Activated CD4-positive, alpha-beta memory T cell treated with anti-CD3 and anti-CD28 coated beads, Interleukin-2, amount 10 ng/mL, durations not matched to agents 7 days and 5 days (primary cell): ENCODE measurements at places on chromosomes 3 and 15. TPM values are rescaled to one million over a fixed set of nuclear protein-coding genes. Genes with fewer than 3 reads are reported as not detected.

MEX3B gene
- total RNA-seq = 0.93 TPM

DNA sequence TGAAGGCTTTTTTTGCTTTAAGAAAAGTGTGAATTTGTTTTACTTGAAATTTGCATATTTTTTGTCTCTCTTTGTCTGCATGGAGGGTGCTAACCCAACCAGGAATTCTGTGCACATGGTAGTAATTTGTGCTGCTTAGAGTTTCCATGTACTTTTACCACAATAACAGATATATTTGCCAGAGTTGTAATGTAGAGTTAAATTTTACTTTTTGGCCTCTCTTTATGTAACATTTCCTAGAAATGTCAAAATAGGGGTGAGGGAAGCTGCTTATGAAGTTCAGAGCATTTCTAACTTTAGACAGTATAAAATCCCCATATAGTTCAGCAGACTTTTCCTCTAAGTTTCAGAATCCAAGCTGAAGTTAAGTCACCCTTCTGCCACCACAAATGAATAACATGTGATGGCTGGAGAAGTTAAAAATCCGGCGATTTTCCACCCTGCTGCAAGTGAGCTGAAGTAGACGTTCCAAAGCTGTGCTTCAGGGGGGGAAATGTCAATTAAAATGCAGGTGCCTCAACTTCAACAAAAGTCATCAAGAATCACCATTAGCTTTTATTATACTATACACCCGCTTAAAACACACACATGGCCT is 385.7 kb upstream of the NR2F2 start:
- DNase-seq = no peak

LDHAL6B gene
- not detected for total RNA-seq

CLCN2 gene
- 3.6 TPM for total RNA-seq

IGSF11 gene
- not detected for total RNA-seq

DNA sequence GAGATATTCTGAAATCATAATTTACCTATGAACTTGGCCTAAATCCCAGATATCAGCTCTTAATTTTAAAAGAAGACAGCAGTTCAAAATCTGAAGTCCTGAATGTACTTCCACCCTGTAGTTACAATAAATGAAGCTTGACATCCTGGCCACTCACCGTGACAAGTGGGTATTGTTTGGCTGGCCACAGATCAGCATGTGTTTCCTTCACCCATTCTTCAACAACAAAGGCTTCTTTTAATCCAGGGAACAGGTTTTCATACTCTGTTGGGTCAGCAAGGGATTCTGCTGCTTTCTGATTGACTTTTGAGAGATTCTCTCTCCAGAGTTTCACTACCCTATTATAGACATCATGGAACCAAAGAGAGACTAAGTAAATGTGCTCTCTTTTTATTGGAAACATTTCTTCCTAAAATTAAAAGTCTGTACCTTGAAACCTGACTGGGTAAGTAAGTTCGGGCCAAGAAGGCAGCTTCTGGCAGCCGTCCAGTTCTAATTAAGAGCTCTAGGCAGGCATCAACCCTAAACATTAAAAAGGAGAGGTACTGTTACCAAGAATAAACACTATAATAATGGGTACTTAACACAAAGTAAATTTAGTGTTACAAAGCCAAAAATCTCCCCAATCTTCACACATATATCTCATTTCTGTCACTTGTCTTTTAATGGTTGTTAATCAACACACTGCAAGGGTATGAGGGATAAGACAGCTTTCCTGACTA is 15.2 kb downstream of the MRPS22 start:
- no peak for DNase-seq

DNA sequence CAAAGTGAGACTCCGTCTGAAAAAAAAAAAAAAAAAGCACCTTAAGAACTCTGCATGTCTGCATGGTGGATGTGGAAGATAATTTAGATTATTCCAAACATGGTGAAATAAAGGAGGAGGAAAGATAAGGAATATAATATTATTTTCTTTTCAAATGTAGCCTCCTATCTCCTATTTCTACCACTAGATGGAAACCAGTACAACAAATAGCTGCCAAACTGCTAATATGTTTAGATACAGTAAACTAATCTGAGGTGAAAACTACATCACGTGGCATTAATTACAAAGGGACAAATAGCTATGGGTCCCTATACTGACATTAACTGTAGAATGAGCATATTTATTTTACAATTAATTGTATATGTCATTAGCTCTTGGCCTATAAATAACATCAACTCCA is 197.8 kb downstream of the TBC1D5 start:
- no peak for DNase-seq

- DNase-seq = no peak
Observed at GRCh38 chr15:52661909-52662308, 17.3 kb downstream of the ATOSA start.

GRCh38 chr3:32303977-32304881 is 65.7 kb downstream of the CMTM8 start:
- DNase-seq = no peak

DNA sequence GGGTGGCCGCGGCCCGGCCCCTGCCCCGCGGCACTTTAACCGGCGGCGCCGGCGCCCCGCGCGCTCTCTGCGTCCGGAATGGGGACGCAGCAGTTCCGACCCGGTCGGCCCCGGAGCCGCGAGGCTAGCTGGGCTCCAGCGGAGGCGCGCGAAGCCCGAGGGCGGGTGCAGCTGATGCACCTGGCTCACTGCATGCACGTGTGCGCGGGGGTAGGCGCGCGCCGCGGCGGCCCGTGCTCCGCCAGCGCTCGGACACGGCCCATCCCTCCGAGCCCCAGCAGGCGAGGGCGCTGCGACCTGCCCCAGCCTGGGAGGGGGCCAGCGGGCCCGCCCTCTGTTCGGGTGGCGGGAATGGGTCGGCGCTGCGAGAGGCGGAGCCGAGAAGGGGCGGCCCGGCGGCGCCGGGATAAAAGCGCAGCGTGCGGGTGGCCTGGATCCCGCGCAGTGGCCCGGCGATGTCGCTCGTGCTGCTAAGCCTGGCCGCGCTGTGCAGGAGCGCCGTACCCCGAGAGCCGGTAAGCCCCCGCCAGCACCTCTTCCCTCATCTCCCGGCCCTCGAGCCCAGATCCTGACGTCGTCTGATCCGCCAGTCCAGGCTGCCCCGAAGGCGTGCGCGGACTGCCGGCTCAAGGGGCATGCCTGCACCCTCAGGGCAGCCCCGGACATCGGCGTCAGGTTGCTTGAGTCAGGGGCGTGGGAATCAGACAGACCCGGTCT is at the start of the genes CHDH and IL17RB:
Gene CHDH, minus strand, starts transcription at position 286 of the 717 bp plus-strand sequence. CDS start 22,411 bp downstream, outside the sequence.
Gene IL17RB, plus strand, starts transcription at position 435 of the 717 bp plus-strand sequence. Its CDS starts 21 bp downstream, at position 456.
- peak; percentile 43 for DNase-seq

DNA sequence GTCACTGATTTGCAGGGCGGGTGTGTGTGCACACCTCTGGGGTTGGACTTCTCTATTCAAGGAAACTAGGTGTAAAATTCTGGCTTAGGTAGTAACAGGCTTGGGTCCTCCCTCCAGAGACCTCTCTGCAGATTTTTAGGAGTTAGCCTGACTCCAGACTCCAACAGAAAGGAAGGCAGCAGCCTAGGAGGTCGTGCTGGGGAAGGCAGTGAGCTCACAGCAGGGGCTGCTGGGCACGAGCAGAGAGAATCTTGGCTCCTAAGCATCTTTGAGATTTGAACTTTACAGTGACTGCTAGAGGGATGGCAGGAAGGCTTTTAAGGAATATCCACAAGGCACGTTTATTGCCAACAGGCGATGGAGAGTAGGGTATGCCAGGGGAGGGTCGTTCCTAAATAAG is 612.6 kb downstream of the FOXP1 start:
- no peak for DNase-seq

DNA sequence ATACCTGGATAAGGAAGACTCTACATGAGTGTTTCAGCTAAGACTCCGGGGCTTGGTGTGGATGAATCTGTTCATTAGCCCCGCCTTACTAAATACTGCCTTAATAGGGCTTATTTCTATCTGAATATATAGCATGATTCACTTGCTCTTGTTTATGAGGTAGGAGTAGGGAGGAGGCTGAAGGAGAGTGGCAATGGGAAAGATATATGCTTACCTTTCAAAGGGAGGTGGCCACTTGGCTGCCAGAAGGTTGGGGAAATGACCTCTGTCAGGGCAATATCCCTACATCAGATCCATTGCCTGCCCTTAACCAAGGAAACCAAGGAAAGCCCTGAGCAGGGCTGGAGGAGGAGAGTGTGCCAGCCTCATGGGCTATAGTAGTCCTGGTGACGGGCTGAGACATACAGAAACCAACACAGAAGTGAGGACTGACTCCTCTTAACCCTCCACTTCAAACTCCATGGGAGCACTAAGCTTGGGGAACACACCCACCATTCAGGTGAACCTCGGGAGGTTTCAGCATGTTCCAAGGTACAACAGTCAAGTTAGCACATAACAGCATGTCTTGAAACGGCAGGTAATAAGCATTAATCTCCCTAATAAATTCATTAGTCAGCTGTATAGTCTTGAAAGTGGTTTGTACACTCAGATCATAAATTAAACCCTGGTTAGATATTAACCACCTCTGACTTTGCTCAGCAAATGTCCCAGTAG is 80.1 kb downstream of the EOMES start:
- no peak for DNase-seq

- DNase-seq = no peak
Observed at GRCh38 chr3:182294256-182294655, 499.0 kb upstream of the ATP11B start.

PLA2G4E gene
- total RNA-seq = not detected

DNA sequence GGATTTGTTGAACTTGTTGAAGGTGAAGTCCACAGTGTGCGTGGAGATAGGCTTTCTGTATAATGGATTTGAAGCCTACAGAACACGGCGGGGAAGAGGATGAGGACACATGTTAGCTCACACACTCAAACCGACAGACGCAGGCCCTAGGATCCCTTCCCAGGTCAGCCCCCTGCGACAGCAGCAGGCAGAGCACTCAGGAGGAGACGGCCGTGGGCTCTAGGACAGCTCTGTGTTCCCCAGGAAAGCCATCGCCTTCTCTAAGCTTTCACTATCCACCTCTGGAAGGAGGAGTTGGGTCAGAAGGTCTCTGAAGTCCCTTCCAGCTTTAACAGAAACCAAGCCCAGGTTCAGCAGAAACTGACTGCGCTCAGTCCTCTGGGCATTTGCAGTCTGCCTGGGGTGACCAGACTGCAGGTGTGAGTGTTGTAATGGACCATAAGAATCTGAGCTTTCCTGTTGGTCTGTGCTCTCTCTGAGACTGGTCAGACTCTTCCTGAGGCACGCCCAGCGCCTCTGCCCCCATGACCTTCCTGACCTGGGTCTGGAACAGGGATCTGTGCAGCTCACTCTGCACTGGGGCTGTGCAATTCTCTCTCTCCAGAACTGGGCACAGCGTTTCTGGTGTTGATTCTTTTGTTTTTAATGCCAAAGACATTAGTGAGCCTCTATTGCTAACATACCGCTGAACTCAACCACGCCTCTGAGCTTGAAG is 33.5 kb downstream of the UMPS start:
- no peak for DNase-seq

CALML4 gene
- 12.9 TPM for total RNA-seq

ROPN1 gene
- total RNA-seq = not detected

DNA sequence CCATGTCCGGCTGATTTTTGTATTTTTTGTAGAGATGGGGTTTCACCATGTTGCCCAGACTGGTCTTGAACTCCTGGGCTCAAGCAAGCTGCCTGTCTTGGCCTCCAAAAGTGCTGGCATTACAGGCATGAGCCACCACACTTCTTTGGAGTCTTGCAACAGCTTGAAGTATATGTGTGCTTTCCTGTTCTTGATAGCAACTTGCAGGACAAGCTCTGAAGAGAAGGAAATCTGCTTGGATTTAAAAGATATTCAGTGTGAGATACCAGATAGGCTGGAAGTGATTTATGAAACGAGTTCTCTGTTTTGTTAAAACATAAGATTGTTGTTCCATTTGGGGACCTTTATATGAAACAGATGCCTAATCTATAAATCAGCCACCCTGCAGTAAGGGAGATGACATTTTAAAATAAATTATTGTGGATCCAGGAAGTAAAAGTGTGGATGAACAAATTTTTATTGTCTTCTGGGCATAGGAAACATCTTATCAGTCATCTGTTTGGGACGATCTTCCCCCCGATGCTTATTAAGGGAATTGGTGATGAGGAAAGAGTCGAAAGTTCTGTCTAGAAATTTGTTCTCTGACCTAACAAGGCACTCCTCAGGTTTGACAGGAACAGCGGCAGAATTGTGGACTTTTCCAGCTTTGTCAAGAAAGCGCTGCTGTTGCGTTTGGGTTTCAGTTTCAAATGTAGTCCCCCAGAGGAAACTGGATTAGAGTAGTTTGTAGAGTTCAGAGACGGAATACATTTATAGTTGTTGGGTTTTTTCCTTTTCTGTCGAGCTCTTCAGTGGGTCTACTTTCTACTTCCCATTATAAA is 53.7 kb upstream of the MAGI1 start:
- no peak for DNase-seq

GOLGA8M gene
- 2.7 TPM for total RNA-seq

PLCH1 gene
- 0.20 TPM for total RNA-seq

DNA sequence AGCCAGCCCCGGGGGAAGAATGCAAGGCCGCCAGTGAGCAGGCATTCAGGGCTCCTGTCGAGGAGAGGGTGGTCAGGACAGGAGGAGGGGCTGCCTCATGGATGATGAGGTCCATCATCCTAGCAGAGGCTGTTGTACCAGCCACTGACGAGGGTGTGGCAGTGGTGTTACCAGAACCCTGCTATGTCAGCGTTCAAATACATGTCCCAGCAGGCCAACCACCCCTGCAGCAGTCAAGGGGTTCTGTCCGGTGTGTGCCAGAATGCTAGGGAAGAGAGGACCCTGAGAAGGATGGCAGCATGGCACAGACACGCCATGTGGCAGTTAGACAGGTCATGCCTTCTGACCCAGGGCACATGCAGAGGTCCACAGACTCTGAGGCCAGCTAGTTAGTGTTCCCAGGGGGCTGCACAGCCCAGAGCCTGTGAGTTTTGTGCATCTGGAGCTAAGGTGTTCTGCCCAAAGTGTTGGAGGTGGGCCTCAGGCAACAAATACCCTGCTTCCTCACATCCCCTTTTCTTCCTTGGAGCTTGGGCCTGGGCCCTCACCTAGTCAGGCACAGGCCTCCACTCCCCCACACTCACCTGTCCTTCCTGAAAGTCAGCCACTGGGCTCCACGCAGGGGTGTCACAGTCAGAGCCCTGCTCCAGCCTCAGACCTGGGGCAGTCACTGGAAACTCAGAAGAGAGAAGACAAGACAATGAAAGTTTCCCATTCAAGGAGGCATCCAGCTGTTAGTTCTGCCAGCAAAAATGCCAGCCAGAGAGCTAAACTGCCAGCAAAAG is 7.8 kb downstream of the PAK6 start:
- no peak for DNase-seq

- DNase-seq = no peak
Observed at GRCh38 chr3:134621854-134622253, 29.0 kb downstream of the KY start.

DNA sequence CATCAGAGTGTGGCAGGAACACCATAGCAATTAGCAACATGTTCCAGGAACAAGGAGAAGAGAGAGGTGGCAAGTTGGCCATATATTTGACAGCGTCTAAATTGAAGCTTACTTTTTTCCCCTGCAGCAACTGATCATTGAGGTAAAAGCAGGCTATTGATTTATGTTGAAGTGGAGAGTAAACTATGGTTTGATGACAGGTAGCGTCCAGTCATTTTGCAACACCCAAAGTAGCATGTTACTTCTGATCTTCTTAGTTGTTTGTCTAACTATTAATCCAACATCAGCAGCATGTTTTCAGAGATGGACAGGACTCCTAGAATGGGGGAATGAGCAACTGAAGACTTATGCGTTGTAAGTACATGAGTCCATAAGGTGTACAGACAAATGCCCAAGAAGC is 225.8 kb downstream of the ZPLD1 start:
- no peak for DNase-seq
